ENCODE measurements at places on chromosomes 6 and 20.
A peak's percentile ranks its signal among the peaks of the same experiment; 100 is the strongest.

GRCh38 chr6:134826889-134827737 lies 122.8 kb downstream of the ALDH8A1 start:
- DNase-seq = no peak

GRCh38 chr6:105443941-105444340 lies 41.1 kb upstream of the PREP start:
- no peak for DNase-seq

DNA sequence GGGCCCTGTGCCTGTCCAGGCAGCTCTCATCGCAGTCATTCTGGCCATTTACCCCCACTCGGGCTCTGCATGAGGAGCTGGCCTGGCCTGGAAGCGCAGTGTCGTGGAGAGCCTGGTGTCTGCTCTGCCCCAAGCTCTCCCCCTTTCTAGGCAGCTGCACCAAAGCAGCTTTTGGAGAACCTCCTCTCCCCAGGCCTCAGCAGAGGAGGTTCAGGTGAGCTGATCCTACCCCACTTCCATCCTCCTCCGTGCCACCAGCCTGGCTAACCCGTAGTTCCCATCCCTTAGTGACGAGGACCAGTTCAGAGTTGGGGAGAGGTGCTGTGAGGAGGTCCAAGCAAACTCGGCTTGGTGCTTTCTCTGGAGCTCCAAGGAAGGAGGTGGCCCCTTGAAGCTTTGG lies 30.5 kb upstream of the PHACTR3 start:
- DNase-seq = no peak

DNA sequence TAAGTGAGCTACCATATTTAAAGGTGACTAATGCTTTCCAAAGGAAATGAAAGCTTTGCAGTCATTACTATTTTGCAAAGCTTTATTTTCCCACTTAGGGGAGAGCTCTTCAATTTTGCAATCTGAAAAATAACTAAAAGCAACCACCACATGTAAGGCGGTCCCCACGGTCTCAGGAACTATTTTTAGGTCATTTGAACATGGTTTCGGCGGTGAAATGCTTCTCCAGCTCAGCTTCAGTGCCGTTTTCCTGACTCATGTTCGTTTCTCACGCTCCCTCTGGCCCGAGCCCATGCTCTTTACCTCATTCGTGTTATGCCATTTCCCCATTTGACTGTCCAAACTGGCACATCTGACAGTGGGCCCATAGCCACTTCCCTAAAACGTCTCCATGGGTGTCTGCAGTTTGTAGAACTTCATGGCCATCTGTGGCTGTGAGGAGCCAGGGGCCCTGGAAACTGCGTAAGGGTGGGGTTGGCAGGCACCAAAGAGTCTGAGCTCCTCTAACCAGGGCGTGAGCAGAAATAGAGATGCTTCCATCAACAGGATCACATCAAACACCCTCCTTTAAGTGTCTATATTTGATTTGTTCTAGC lies 46.5 kb downstream of the ADTRP start:
- DNase-seq = peak; percentile 26

DNA sequence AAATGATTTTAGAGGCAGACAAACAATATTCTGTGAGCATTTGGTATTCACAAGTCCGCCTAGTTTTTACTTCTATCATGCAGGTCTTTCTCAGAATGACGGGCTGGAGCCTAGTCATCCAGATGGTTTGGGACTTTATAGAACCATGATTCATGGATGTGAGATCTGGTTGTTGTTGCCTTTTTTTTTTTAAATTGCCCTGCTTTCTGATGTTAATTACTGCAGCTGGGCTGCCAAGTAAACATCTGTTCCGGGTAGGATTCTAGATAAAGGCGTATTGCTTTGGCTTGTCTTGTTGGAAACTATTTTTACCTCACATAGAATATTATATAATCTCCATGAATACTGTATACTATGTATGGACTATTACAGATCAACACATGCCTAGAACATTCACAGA lies 58.1 kb downstream of the RNF217 start:
- DNase-seq = no peak

- no peak for DNase-seq
Observed at GRCh38 chr20:57162362-57162652, 104.1 kb downstream of the BMP7 start.

DNA sequence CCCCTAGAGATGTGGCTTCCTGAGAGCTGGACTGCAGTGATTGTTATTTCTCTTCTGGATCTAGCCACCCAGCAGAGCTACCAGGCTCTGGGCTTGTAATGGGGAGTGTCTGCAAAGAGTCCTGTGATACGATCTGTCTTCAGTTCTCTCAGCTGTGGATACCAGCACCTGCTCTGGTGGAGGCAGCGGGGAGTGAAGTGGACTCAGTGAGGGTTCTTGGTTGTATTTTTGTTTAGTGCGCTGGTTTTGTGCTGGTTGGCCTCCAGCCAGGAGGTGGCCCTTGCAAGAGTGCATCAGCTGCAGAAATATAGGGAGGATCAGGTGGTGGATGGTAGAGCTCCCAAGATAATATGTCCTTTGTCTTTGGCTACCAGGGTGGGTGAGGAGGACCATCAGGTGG lies 33.7 kb downstream of the PAX1 start:
- DNase-seq = no peak

DNA sequence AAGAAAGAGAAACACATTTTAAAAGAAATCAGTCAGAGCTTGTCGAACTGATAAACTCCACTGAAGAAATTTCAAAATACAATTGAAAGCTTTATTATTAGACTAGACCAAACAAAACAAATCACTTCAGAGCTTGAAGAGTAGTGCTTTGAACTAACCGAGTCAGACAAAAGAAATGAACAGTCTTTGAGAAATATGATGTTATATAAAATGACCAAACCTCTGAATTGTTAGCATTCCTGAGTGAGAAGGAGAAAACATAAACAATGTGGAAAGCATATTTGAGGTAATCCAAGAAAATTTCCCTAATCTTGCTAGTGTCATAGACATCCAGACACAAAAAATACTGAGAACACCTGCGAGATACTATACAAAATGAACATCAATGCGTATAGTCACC lies 13.2 kb upstream of the CST4 start:
- DNase-seq = no peak

- DNase-seq = no peak
Observed at GRCh38 chr20:986733-987355, 15.3 kb downstream of the RSPO4 start.

- DNase-seq = peak; percentile 20
Observed at GRCh38 chr6:18155864-18156421, 721 bp downstream of the KDM1B start.

DNA sequence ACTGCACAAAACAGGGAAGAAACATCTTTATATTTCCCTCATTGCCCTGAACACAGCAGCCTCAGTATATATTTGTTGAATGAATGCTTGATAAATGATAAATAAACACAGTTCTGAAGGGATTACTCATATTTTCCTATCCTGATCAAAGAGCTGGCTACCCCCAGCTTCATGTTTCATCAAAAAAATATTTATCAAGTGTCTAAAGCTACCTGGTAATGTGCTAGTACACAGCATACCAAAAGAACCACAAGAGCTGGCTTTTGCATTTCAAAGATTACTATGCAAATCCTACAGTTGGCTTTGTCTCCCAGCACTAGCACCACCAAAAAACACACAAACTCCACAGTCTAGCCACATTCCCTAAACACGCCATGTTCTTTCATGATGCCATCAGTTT lies 130.0 kb downstream of the BTBD9 start:
- no peak for DNase-seq

GRCh38 chr20:35497780-35498189 lies 31.7 kb downstream of the C20orf173 start:
- no peak for DNase-seq

DNA sequence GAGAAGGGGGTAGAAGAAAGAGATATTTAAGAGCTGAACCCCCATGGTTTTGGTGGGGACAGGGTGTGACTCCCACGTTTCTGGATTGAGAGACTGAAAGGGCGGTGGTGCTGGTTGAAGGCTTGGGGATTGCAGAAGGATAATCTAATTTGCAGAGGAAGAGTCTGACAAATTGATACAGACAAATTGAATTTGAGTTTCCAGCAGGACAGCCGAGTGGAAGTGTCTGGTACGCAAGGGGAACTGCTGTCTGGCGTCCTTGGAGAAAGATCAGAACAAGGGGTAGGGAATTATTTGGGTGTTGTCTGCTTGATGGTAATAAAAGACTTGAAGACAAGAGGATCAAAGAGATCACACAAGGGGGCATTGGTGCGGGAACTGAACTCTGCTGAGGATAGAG lies 40.5 kb upstream of the MDGA1 start:
- no peak for DNase-seq

DNA sequence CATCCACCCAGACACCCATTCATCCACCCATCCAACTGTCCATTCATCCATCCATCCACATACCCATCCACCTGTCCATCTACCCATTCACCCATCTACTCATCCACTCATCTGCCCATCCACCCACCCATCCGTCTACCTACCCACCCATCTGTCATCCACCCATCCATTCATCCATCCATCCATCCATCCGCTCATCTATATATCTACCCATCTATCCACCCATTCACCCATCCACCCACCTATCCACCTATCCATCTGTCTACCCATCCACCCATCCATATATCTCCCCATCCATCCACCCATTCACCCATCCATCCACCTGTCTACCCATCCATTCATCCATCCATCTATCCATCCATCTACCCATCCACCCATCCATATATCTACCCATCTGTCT lies 30.7 kb downstream of the ARMC2 start:
- DNase-seq = no peak

DNA sequence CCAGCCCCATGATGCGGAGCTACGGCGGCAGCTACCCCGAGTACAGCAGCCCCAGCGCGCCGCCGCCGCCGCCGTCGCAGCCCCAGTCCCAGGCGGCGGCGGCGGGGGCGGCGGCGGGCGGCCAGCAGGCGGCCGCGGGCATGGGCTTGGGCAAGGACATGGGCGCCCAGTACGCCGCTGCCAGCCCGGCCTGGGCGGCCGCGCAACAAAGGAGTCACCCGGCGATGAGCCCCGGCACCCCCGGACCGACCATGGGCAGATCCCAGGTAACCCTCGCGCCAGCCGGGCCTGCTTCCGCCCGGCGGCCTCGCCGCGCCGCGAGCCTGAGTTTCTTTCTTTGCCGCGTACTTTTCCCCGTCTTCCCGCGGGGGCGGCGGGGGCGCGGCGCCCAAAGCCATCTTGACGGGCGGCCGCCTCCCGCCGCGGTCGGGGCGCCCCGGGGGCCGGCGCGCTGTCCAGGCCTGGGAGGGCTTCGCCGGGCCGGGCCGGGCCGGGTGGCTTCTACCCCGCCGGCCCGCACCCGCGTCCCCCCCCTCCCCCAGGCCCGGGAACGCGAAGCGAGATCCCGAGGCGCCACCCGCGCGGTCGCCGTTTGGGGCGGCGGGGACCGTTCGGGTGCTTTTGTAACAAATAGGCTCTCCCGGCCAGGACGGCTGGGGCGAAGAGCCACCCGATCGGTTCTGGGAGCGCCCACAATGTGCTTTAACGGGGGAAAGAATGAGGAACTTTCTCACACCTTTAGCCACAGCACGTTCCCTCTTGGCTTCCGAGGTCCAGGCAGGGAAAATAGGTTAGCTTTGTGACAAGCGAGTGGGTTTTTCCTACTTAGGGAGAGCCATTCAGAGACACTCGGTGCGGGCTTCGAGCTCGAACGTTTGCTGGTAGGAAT lies 2.3 kb downstream of the ARID1B start:
- DNase-seq = peak; percentile 50

- peak; percentile 56 for DNase-seq
Observed at GRCh38 chr6:142112451-142113061, 20.2 kb upstream of the GJE1 start.

- no peak for DNase-seq
Observed at GRCh38 chr20:7722564-7722963, 217.7 kb downstream of the HAO1 start.

DNA sequence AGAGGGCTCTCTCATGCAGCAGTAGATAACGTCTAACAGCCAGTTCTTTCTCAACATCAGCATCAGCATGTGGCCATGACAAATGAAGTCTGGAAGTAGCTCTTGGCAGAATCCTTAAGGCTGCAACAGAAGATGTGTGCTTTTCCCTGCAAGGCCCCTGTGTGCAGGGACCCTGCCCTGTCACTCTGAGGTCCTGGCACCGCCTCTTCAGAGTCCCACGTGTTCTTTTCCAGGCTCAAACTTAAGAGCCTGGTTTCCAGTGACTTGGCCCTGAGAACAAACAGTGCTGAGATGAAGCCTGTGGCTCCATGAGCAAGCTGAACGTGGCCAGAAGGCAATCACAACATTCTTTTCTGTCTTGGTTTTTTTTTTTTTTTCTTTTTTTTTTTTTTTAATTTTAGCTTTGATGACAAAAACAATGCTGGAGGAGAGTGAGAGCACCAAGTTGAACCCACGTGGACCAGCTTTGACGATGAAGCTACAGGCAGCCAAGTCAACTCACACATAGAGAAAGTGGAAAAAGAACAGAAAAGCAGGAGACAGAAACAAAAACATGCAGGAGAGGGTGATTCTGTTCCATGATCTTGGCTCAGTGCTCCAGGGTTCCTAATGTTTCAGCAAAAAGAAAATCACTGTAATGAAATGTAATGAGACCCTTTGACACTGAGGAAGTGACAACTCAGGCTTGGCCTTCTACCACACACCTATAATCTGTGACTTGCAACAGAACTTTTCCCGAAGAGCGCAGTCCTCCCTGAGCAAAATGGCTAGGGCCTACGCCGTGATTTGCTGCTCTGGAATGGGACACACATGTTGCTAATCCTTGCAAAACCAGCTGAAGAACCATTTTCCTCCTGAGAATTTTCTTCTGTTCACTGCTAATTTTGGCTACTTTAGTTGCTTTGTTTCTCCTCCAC lies 86.1 kb downstream of the FOXC1 start:
- DNase-seq = no peak

GRCh38 chr6:99233219-99233618 lies 116.3 kb downstream of the FAXC start:
- DNase-seq = no peak

DNA sequence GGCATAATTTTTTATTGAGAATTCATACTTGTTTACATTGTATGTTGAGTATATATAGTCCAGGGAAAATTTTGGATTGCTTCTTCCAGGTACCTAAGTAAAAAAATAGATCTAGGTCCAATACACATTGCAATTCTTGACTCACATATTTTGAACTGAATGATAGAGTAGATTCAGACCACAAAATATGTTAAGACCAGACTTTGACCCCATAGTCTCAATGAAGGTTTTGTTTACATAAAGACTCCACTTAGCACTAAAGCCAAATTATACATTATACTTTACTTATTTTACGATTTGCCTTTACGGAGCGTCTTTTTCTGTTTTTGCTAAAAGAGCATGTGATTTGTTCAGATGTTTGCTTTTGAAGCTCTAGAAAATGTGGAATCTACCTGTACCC lies 144.1 kb upstream of the PTCHD4 start:
- DNase-seq = no peak

- no peak for DNase-seq
Observed at GRCh38 chr6:144715344-144715743, 430.2 kb downstream of the UTRN start.

DNA sequence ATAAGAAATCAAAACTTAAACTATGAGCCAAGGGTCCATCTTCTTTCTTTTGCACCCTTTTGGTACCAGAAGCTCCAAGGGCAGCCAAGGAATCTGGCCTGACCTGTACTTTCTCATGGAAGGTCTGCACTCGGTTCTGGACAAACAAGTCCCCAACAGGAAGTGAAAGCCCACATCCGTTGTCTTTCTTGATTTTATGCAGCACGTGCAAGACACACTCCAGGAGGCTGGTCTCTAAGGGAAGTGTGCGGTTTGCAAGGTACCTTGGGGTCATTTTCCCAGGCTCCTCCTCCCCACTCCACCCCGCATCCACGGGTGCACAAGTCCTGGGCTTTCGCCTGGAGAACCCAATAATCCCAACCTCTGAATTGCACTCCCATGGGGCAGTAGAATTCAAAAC lies 101.9 kb downstream of the NFATC2 start:
- DNase-seq = no peak

All from stimulated activated effector memory CD8-positive, alpha-beta T cell treated with anti-CD3 and anti-CD28 coated beads, Interleukin-12 subunit alpha, Interleukin-12 subunit beta, amount 100 ng/mL, for 72 hours (primary cell).